ENCODE measurements at places on chromosomes 6 and 20.

DNA sequence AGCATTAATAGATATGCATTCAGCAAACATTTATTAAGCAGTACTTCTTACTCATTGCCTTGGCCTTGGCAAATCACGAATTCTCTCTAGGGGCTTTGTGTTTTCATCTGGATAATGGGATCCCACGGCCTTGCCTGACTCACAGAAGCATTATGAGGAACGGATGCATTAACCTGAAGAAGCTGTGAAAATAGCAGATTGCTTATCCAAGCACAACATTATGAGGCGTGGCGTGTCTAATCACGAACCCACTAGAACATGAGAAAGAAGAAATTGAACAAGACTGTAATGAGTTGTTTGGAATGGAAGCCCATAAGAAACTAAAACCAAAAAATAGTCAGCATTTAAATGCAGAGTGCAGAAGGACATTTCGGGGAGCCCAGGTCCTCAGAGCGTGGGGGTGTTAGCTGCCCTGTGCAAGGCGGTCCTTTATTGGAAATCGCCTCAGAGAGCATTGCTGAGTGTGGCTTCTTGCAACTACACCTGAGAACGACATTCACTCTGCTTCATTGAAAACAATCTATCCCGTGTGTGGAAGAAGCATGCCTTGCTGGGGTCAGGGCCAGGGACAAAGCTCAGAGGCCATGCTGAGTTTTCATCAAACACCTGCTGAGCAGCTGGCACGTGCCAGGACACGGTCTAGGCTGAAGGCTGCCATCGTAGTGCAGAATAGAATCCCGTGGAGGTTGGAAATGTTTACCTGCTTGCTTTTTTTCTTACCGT, 179.9 kb downstream of the ZDHHC14 start:
- no peak for DNase-seq

GRCh38 chr6:71289039-71289801, 609 bp downstream of the OGFRL1 start:
- peak; percentile 15 for DNase-seq

DNA sequence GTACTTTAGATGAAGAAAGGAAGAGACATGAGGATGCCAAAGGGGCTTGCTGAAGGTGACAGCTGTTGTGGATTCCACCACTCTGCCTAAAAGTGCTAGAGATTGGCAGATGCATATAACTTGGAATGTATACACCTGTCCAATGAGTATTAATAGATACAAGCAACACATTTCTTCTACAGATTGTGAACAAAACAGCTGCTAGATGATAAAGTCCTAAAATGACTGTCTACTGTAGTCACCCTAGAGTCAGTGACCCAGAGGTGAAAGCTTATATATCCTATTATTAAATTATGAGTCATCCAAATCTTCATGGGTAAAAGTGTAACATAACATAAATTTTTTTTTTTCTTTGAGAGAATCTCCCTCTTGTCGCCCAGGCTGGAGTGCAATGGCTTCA, 5.2 kb downstream of the RNF217 start:
- no peak for DNase-seq

- no peak for DNase-seq
Measured at GRCh38 chr20:41116282-41116956, 20.9 kb upstream of the PLCG1 start.

DNA sequence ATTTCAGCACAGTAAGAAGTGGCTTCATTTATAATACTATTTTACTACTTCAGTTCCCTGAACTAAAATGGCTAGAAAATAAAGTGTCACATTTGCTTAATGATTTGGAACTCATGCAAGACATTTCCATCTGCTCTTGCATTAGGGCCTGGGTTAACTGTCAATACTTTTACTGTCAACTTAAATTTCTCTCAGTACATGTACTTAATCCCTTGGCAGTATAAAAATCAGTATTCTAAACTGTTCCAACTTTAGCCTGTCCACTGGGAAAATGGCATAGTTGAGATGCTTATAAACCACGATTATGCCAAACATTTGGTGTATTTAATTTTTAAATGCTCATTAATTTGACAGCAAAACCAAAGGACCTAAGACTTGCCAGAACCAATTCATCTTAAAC, 154.5 kb downstream of the ASCC3 start:
- DNase-seq, result no peak

DNA sequence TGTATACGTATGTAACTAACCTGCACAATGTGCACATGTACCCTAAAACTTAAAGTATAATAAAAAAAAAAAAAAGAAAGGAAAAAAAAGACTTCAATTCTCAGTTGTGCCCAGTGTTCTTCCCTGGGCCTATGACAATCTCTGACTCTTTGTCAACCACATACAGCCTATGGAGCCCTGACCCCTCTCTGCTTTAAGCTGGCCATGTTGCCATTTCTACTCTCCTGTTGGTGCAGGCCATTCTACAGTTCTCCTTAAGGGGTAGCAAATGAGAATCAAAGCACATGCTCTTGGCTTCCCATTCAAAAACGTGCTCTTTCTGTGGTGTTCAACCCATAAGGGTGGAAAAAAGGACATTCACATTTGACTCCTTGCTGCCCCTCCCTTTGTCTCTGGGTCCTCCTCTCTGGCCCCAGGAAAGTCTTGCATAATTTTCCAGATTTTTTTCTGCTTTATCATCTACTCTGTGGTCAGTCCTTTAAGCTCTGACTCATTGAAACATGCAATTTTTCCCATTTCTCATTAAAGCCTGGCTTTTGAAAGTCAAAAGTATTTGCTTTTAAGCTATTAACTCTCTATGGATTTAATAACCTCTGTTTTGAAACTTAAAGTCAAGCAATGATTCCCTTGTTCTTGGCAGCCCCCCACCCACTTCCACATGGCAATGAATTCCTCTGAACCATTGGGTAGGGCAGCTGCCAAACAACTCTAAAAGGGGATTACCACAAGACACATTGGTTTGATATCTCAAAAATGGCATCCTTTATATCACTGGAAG, 208.6 kb upstream of the MCHR2 start:
- DNase-seq, result no peak

DNA sequence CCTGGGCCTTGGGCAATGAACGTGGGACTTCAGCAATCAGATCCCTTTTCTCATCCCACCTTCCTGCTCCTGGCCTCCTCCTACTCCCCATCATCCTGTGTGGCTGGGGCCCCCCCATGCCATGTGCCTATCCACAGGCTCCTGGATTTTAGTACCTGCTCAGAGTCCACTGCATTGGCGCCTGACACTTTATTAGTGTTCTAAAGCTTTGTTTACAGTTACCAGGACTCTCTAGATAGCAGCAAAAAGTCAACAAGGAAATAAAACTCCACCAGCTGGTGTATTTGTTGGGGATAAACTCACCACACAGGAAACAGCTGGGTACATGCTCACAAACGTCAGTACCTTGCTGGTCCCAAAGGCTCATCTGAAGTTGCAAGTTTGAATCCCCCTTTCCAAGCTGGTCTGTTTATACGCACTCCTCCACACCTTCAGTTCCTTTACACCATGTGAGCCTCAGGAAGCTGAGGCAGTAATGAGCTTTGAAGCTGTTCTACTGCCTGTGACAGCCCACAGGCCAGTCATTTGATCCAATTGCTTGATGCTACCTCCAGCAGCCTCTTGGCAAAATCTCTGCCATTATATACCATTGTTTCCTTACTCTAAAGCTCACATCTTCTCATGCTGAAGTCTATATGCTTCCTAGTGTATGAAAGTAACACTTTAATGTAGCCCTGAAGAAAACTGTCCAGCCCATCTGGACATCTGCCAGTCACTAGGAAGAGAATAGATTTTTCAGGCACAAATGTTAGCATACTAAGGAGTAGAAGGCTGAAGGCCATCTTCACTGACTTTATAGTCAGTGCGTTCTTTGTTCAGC, 76.6 kb downstream of the ANKEF1 start:
- no peak for DNase-seq

GRCh38 chr6:164102693-164103092, 688.2 kb downstream of the QKI start:
- DNase-seq, result no peak

GRCh38 chr6:111674883-111675282, 69.2 kb upstream of the TRAF3IP2 start:
- DNase-seq, result no peak

DNA sequence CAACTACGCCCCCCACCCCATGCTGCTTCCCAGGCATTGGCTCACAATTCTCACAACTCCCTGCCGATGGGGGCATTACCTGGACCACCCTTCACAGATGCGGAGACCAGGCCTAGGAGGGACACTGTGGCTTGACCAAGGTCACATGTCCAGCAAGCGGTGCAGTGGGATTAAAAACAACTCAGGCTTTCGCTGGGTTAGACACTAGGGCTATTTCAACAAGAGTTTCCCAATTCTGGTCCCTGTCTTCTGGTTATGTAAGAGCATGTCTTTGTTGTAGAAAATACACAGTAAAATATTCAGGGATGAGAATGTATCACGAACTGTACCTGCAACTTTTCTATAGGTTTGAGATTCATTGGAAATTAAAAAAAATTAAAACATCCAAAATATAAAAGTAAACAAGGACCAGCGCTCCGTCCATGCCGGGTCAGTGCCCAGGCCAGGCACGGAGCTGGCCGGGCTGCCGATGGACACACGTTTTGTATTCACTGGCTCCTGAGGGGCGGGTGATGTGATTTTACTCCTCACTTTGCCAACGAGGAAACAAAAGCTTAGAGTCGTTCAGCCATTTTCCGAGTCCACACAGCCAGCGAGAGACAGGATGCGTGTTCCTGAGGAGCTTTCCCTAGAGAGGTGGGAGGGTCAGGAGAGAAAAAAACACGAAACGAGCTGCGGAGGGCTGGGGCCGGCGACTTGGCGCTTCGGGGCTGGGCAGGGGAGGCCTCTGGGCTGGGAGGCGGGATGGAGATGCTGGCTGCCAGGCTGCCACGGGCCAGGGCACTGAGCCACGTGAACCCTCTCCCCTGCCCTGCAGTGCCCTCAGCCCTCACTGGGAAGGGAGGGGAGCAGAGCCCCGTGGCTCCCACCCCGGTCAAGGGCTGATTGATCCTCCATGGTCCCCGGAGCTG, 17.1 kb upstream of the VSTM2L start:
- DNase-seq, result no peak
